ENCODE measurements at places on chromosomes 5 and 9. TPM values are rescaled to one million over a fixed set of nuclear protein-coding genes. Genes with fewer than 3 reads are reported as not detected.
A peak's percentile ranks its signal among the peaks of the same experiment; 100 is the strongest.

- no peak for DNase-seq
These were observed 36.2 kb downstream of the NACC2 start for GRCh38 chr9:136058801-136059302.

PLAC8L1 gene
- 0.50 TPM for polyA plus RNA-seq

TUBB4B gene
- polyA plus RNA-seq = 150 TPM

DNA sequence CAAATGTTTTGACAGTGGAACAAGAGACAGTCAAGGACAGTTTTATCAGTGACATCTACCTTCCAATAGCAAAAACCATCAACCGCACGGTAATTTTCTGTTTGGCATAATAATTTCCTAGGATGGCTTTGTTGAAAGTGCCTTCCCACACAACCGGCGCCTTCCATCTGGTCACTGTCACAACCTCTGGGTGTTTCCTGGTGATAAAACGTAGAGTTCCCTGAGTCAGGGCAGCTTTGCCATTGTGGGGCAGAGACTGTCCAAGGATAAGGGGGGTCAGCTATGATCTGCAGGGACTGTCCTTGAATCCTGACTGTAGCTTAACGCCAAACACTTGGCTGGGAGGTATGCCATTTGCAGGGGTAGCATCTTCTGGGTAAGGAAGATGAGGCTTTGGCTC, 47.6 kb downstream of the GGTA1 start:
- no peak for DNase-seq

GRCh38 chr9:94554439-94555331, at the start of gene PCAT7:
PCAT7 (plus strand) TSS chr9:94555083.
- peak; percentile 4 for DNase-seq

Measured in muscle of back (tissue), 13 donors.